ENCODE measurements at places on chromosomes 12 and 14. TPM values are rescaled to one million over a fixed set of nuclear protein-coding genes. Genes with fewer than 3 reads are reported as not detected.

- DNase-seq = no peak
These were observed 74.4 kb downstream of the C12orf42 start for GRCh38 chr12:103421402-103421801.

DNA sequence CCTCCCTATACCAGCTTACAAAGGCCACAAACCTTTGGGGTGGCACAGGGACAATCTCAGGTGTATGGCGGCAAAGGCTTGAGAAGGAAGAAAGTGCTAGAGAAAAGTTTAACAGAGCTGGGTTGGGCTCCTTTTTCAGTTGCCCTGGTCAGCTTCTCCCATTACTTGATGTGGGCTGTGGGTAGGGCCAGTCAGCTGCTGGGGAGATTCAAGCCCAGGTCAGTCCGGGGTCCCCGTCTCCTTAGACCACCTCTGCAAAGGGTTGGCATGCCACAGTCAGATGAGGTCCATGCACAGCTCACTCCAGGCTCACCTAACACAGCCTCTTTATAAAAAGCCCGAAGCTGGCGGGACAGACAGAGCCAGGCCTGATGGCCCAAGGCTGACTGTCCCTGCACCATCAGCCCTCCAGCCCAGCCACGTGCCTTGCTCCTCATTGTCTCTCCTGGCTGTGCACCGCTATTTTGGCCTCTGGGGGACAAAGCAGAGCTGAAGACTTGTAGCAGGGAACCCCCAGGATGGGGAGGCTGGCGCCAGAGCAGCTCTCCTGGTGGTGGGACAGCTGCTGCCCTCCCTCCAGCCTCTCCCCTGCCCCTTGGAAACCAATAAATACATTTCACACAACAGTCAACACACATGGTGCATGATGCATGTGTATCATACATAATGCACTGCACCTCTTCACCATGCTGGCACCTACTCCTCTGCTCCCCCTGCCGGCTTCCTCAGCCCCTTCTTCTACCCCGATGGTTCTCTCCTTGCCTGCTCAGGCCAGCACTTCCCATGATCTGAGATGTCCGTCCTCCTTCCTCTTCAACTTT is 61.7 kb upstream of the DDX11 start:
- DNase-seq = no peak

DNA sequence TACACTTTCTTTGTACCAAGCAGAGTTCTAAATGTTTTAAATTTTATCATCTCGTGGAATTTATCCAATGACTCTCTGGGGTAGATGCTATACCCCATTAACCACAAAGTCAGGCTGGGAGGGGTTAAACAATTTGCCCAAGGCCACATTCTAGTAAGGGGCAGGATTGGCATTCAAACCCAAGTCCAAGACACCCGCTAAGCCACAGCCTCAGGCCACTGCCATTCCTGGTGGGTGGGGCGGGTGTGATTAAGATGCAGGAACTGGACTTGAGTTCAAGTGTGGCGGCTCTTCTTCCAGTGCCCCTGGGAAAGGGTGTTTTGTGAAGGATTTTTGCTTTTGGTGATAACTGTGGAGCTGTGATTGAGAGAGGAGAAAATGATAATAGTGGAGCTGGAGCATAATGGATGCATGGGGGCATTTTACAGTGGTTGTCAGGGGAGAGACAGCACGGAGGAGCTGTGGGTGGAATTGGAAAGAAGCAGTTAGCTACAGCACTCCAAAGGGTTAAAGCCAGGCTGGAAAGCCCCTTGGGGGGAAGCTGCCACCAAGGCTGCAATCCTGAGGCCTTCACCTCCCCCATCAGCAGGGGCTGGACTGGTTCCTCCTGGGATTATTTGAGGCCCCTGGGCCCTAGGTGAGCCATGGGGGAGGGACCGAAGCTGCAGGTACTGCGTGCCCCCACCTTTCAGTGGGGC is 1.0 kb upstream of the VRTN start:
- no peak for DNase-seq

The MDM2 gene
- 59.8 TPM for total RNA-seq

DNA sequence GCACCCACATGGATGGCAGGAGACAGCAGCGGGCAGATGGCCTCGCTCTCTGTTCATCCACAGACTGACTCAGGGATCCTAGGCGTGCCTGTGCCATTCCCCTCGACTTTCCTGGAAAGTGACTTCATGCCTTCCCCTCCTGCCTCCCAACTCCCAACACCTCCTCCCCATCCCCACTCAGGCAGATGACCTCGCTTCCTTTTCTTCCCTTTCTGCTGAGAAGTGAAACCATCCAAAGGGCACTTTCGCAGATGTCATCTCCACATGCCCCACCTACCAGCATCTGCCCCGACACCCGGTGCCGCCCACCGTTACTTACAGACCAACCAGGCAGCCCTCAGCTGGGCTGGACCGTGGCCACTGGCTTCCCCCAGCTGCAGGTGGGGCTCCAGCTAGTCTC is 29.6 kb downstream of the BEGAIN start:
- no peak for DNase-seq

The TMCC3 gene
- 5.7 TPM for total RNA-seq

GRCh38 chr14:74169906-74170305 is 69.3 kb upstream of the VSX2 start:
- no peak for DNase-seq

DNA sequence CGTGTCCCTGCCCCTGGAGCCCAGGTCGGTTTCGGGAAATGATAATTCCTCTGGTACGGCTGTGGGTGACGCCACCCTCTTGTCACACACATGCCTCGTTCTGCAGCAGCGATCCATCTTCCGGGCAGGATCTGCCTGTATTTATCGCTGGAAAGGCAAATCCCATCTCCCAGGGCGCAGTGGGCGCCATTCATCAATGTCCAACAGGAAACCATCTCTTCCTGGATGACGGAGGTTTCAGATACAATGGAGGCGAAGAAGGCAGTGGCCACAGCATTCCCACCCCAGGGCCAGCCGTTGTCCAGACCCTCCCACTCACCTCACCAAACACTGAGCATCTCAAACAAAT is 74.2 kb downstream of the NOC4L start:
- no peak for DNase-seq
